ENCODE measurements at places on chromosomes 2 and 18.

DNA sequence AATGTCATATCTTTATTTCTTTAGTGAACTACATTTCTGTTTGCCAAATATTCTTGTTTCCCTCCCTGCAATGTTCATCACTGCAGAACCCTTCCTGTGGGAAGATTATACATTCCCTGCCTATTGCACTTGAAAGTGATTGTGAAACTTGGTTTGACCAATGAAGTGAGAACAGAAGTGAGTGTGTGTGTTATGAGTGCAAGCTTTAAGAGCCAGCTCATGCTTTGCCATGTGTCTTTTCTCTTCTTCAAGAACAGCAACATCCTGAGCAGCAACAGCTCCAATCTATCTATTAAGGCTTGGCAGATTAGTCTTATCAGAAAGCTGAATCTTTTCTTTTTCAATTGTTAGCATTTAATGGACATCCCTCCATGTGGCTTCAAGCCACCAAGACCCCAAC is 42.0 kb upstream of the UBE2E3 start:
- DNase-seq: no peak

- no peak for DNase-seq
Observed at GRCh38 chr18:27922780-27923179, 254.2 kb downstream of the CDH2 start.

DNA sequence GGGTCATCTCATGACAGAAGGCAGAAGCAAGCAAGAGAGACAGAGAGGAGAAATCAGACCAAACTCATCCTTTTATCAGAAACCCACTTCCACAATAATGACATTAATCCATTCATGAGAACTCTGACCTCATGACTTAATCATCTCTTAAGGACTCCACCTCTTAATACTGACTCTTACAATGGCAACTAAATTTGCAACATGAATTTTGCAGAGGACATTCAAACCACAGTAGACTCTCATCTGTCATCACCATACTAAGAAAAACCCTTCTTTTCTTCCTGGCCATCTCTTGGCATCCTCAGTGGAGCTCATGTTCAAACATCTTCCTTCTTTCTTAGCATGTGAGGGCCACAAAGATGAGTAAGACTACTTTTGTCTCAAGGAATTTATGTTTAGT is 476.2 kb upstream of the RAB12 start:
- no peak for DNase-seq

- no peak for DNase-seq
Observed at GRCh38 chr18:11155034-11155759, 5.8 kb upstream of the PIEZO2 start.

DNA sequence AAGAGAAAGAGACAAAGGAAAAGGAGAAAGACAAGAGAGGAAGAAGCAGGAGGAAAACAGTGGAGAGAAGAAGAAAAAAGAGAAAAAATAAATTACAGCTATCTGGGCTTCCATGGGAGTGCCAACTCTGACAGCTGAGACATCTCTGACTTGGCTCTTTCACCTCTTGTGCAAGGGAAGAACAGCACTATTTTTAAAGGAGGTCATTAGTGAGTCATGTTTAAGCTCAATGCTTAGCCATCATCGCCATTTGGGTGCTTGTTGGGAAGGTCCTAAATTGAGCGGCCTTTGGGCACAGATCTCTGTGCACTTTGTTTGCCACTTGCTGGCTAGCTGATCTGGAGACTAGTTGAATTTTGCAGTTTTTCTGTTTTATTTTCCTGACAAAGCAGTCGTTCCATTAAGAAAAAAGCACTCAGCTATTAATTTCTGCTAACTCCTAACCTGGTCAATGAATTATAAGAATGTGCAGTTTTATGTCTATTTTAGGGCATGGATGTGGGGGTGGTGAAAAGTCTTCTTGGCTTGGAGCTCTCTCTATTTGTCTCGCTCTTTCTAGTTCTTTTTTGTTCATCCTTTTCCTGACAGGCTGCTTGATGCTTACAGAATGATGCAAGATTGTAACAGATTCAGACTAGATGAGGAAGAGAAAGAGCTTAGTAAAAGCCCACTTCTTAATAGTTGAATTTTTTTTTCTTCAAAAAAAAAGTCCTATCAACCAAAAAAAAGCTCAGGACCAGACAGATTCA is 231.5 kb downstream of the SLC8A1 start:
- no peak for DNase-seq

- DNase-seq: no peak
Observed at GRCh38 chr2:119678021-119678656, 862 bp upstream of the TMEM177 start.

- DNase-seq: no peak
Observed at GRCh38 chr2:69781321-69782248, 39.7 kb downstream of the ANXA4 start.

GRCh38 chr2:236915186-236915585 is 170.5 kb upstream of the COPS8 start:
- no peak for DNase-seq

DNA sequence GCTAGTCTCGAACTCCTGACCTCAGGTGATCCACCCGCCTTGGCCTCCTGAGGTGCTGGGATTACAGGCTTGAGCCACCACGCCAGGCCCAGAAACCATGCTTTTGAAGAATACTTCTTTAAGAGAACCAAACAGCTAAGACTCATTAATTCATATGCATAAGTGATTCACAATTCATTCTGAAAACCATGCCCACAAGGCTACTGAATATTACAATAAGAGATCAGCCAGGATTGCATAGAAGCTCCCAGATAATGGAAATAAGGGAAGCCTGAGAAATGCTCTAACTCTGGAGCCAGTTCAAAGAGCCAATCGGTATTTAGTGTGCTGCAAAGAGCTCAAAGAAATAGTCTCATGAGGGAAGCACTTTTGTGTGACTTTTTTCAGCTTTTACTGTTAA is 2.4 kb downstream of the ZNF396 start:
- DNase-seq: no peak

GRCh38 chr18:69757733-69758132 is 189.9 kb downstream of the CD226 start:
- DNase-seq: no peak

- peak; percentile 79 for DNase-seq
Observed at GRCh38 chr2:28366496-28367282, 26.0 kb upstream of the FOSL2 start.

DNA sequence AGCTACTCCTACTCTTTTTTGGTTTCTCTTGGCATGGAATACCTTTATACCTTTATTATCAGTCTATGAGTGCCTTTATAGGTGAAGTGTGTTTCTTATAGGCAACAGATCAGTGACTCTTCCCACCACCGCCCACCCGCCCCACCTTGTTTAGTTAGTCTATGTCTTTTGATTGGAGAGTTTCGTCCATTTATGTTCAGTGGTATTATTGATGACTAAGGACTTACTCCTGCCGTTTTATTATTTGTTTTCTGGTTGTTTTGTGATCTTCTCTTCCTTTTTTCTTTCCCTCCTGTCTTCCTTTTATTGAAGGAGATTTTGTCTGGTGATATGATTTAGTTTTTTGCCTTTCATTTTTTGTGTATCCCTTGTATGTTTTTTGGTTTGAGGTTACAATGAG is 179.5 kb downstream of the GULP1 start:
- DNase-seq: no peak

DNA sequence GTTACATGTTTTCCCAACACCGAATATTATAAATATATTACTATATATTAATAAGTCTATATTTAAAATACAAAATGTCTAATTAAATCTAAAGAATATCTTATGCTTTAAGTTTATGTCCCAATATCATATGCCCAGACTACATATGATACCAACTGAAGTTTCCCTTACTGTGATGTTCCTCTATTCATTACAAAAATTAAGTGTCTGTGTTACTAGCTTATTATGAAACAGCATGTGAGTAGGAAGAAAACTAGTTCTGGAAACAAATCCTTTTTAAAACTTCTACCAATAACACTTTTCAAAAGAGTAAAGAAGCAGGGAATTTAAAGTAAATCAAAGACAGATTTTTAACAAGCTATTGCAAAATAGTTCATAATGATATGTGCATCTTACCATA is 17.8 kb downstream of the HNRNPLL start:
- no peak for DNase-seq

GRCh38 chr2:219523031-219523671 is 8.9 kb downstream of the ASIC4 start:
- DNase-seq: no peak

- no peak for DNase-seq
Observed at GRCh38 chr2:72956936-72957335, 39.6 kb downstream of the EMX1 start.

GRCh38 chr18:49693717-49694005 is 119.7 kb downstream of the ACAA2 start:
- no peak for DNase-seq

DNA sequence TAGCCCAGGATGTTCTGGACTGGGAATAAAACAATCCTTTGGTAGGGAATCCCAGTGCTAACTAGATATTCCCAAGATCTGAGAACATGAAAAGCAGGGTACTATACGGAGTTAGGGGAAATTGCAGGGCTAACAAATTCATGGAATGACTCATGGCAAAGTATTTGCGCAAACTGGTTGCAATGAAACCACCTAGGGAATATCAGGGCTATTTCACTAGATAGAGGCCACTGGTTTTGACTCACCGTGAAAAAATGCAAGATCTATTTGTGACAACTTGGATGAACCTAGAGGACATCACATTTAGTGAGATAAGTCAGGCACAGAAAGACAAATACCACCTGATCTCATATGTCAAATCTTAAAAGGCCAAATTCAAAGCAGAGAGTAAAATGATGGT is 233.3 kb downstream of the MBD2 start:
- no peak for DNase-seq

DNA sequence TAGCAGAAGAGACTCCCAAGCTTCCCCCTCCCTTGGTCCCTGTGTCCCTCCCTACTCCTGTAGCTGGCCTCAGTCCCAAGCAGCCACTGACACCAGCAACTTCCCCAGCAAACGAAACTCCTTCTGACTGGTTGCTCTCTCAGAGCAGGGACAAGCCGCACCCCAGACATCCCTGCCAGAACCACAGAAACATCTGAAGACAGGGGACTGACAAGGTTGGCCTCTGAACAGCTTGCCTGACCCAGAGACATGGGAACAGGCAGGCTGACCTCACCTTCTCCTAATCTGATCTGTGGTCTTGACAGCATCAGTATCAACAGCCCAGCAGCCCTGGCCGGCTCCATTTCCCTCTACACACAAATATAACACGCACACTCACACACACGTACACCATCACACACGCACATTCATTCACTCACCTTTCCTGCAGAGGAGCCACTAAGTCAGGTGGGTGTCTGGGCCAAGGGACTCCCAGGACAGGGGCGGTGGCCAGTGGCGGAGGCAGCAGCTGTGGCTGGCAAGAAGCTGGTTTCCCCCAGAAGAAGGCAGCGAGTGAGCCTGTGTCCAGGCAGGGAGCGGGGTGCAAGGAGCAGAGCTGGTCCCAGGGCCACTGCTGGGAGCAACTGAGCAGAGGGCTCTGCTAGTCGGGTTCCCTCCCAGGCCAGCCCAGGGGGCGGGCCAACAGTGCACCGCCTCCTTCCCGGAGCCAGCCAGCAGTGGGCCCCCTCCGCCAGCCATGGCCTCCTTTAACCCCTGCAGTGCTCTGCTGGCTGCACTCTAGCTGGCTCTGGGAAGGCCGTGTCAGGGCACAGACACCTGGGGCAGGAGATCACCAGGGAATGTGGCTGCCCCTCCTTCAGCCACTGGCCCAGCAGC is 59.1 kb downstream of the TNS1 start:
- DNase-seq: peak; percentile 85

GRCh38 chr2:15814403-15814802 is 125.9 kb upstream of the MYCN start:
- no peak for DNase-seq
